ENCODE measurements at places on chromosomes 7 and 10. TPM values are rescaled to one million over a fixed set of nuclear protein-coding genes. Genes with fewer than 3 reads are reported as not detected.

DNA sequence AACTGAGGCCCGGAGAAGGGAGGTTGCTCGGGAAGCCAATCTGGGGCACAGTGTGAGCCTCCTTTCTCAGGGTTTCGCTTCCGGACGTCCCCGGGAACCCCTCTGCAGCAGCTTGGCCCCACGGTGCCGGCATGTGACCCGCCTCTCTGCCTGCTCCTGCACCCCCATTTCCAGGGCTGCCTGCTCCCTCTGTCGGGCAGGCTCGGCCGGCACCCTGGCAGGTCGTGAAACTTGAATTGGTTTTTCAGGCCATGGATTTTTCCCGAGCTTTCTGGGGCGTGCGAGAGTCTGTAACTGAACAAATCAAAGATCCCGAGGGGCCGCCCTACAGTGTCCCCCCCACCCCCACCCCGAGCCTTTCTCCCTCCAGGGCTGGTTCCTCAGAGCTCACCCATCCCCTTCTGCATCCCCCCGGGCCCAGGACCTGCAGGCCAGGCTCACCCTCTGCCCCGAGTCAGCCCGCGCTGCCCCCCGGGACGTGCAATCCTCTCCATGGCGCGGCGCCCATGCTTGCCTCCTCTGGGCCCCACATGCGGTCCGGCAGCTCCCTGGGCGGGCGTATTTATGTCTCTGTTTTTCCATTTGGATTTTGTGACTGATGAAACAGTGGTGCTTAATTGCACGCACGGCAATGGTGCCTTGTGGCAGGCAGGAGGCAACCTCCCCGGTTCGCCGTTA lies 58.1 kb downstream of the UNCX start:
- H3K27ac ChIP-seq: no peak overlapping the region
- DNase-seq: no peak
- H3K36me3 ChIP-seq: no peaks in the 10 kb centered on the region
- H3K27me3 ChIP-seq: peaks cover 4% of the 10 kb centered on the region
- 0 out of 2 replicates have a peak, but pooled peaks cover 5% of the 10 kb centered on the region for H3K4me1 ChIP-seq

GRCh38 chr7:55237156-55237893 lies 127.8 kb upstream of the LANCL2 start:
- no peaks in the 10 kb centered on the region for H3K4me1 ChIP-seq
- H3K36me3 ChIP-seq: no peaks in the 10 kb centered on the region
- no peak for DNase-seq
- H3K27me3 ChIP-seq: no peaks in the 10 kb centered on the region
- H3K4me3 ChIP-seq: no peak overlapping the region
- no peak overlapping the region for H3K27ac ChIP-seq

Gene NPC1L1
- 5.9 TPM for total RNA-seq

- H3K36me3 ChIP-seq: no peaks in the 10 kb centered on the region
- DNase-seq: no peak
- H3K4me1 ChIP-seq: no peaks in the 10 kb centered on the region
- H3K4me3 ChIP-seq: no peak overlapping the region
These were observed 36.6 kb upstream of the ZNRF2 start for GRCh38 chr7:30247541-30248401.

- no peaks in the 10 kb centered on the region for H3K4me1 ChIP-seq
- H3K4me3 ChIP-seq: no peak overlapping the region
- DNase-seq: no peak
- H3K36me3 ChIP-seq: no peaks in the 10 kb centered on the region
- no peak overlapping the region for H3K27ac ChIP-seq
- H3K27me3 ChIP-seq: no peaks in the 10 kb centered on the region
These were observed 23.1 kb upstream of the PIK3CG start for GRCh38 chr7:106841896-106842390.

DNA sequence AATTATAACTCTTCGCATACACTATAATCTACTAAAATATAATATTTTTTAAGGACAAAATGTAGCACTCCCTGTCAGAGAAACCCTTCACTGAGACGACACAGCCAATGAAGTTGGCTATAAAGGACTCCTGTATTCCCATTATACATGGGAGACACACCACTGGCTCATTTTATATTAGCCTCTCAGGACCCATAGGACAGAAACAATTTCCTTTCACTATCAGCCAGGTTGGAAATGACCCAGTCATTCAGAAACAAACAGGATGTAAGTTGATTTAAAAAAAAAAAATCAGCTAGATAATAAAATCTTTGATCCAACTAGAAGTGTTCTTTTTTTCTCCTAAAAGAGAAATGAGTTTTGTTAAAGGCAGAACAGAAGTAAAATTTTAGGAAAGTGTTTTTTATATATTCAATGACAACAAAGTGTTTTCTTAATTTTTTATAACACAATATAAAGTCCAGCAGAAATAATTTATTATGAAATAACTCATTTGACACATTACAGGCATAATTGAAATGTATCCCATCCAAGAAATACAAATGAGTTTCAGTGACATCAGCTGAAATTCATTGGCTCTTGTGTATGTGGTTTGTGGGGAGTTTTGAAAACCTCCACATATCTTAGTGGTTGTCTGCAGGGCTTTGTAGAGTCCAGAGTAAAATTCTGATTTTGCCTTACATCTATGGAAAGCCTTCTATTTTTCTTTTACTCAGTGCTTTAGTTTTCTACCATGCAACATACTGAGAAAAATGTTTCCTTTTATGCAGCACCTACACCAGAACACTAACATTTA lies 64.1 kb downstream of the CTTNBP2 start:
- H3K4me3 ChIP-seq: no peak overlapping the region
- H3K27ac ChIP-seq: no peak overlapping the region
- no peaks in the 10 kb centered on the region for H3K36me3 ChIP-seq
- no peaks in the 10 kb centered on the region for H3K4me1 ChIP-seq

- no peak overlapping the region for H3K27ac ChIP-seq
- H3K4me3 ChIP-seq: no peak overlapping the region
- H3K27me3 ChIP-seq: no peaks in the 10 kb centered on the region
- H3K36me3 ChIP-seq: peaks cover 5% of the 10 kb centered on the region
- DNase-seq: no peak
These were observed 50.1 kb downstream of the TNS3 start for GRCh38 chr7:47531584-47532492.

Gene SLC13A4
- total RNA-seq: not detected

DNA sequence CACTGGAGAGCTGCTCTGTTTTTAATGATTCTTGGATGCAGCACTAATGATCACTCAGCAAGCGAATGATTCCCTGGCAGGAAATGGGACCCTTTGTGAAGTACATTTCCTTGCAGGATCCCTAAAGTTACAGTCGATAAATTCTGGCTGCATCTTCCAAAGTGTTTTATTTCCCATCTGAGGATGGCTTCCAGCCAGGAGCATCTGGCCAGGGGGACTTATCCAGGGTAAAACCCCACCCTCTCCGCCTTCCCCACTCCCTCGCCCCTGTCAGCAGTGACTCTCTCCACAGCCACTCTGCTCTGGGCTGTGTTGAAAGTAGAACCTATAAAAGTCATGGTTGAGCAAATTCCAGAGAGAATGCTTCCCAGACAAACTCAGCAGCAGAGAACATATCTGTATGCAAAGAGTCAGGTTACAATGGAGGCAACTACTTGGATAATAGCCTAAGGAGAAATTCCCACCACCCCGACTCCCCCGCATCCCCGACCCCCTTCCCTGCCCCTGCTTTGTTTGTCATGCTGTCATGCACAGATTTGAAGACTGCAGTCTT lies 111.0 kb upstream of the ANLN start:
- H3K4me3 ChIP-seq: no peak overlapping the region
- H3K36me3 ChIP-seq: no peaks in the 10 kb centered on the region
- H3K4me1 ChIP-seq: no peaks in the 10 kb centered on the region
- DNase-seq: no peak
- H3K27me3 ChIP-seq: no peaks in the 10 kb centered on the region

DNA sequence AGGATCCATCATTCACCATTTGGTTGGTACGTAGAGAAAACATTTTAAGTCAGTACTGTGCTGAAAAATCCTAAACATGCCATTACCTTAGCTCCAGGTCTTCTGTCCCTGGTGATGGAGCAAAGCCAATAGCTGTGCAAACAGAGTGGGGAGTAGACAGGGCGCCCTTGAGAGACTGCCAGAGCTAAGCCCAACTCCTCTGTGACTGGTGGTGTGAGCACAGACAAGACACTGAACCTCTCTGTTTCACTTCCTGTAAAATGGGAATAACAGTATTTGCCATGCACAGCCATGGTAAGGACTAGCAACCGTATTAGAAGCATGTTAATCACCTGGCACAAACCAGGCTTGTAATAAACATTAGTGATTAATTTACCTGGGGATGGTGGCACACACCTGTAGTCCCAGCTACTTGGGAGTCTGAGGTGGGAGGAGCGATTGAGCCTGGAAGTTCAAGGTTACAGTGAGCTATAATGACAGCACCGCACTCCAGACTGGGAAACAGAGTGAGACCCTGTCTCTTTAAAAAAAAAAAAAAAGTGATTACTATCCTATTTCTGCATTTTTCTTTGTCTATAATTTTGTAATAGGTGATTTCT lies 28.7 kb downstream of the LYZL1 start:
- no peaks in the 10 kb centered on the region for H3K36me3 ChIP-seq
- H3K27ac ChIP-seq: no peak overlapping the region
- no peak overlapping the region for H3K4me3 ChIP-seq
- H3K27me3 ChIP-seq: no peaks in the 10 kb centered on the region
- H3K4me1 ChIP-seq: peaks cover 20% of the 10 kb centered on the region

- H3K27ac ChIP-seq: no peak overlapping the region
- H3K27me3 ChIP-seq: no peaks in the 10 kb centered on the region
These were observed 11.4 kb downstream of the DAGLB start for GRCh38 chr7:6436385-6436685.

DNA sequence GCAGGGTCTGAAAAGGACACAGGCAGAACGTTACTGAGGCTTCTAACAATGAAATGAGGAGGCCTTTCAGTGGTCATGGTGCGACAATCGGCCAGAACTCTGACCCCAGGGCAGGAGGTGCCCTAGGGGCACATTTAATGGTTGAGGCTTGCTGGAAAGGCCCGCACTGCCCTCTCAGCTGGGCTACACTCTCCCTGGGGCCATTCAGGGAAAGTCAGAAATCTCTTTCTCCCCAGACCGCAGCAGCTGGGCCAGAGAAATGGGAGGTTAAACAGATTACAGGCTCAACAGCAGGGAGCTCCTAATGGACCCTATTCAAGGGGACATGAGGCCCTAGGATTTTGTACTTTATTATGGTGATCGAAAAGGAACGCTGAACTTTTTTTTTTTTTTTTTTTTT lies 85.6 kb upstream of the FGFR2 start:
- DNase-seq: no peak
- no peaks in the 10 kb centered on the region for H3K27me3 ChIP-seq
- H3K4me1 ChIP-seq: peaks cover 39% of the 10 kb centered on the region
- H3K36me3 ChIP-seq: no peaks in the 10 kb centered on the region

GRCh38 chr7:156039971-156040677 lies 227.9 kb upstream of the SHH start:
- H3K27ac ChIP-seq: no peak overlapping the region
- no peaks in the 10 kb centered on the region for H3K27me3 ChIP-seq
- H3K36me3 ChIP-seq: no peaks in the 10 kb centered on the region
- no peak for DNase-seq
